Placental pericyte (primary cell): ENCODE measurements at places on chromosomes 4 and X. TPM values are rescaled to one million over a fixed set of nuclear protein-coding genes. Genes with fewer than 3 reads are reported as not detected.

VEGFD gene
- total RNA-seq, result 0.14 TPM in 1 of 2 replicates, not detected in the other

BTC gene
- 0.14 TPM in 1 of 2 replicates, not detected in the other for total RNA-seq

AREG gene
- total RNA-seq, result 1.3 and 16.2 TPM in 2 replicates

SPON2 gene
- 479 and 1,063 TPM in 2 replicates for total RNA-seq

CENPI gene
- 4.4 and 50.1 TPM in 2 replicates for total RNA-seq
